ENCODE measurements at places on chromosomes 12 and 14.

DNA sequence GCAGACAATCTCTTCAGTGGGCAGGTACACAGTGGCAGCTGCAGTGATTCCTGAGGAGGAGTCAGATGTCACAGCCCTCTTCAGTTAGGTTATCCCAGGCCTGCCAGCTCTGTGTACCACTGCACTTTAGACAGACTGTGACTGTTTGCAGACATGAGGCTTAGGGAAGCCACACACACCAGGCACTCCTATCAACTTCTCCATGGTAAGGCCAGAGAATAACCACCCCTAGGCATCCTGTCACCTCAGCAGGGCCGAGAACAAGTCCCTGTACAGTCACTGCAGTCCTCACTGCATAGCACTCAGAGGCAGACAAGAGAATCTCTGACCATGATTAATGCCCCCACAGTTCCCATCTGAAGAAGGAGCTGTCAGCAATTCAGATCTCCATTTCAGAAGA, 296.5 kb downstream of the GALC start:
- no peak for DNase-seq

DNA sequence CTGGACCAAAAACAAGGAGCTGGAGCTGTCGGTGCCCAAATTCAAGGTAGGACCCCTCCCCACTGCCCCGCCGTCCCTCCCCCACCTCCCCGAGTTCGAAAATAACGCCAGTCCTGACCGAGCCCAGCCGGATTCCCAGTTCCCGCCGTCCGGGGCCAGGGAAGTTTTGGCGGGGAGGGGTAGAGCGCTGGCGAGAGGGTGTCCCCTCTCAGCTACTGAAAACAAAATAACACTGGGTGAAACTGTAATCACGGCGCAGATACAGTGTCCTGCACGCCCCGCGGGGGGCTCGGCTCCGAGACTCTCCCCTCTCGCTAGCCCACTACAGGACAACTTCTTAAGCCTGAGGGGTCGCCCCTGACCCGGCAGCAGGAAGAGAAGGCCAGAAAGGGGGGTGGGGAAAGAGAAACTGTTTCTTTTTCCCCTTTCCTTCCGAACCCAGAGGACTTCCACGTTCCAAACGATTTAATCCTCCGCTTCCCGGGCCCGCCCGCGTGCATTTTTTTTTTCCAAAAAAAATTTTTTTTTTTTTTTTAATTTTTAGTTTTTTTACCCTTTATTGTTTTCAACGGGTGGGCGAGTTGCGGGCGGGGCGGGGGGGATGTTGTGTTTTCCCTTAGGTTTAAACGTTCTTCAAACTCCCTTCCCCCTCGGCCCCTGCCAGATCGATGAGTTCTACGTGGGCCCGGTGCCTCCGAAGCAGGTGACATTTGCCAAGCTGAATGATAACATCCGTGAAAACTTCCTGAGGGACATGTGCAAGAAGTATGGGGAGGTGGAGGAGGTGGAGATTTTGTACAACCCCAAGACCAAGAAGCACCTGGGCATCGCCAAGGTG, 1.6 kb downstream of the SETD1B start:
- no peak for DNase-seq

DNA sequence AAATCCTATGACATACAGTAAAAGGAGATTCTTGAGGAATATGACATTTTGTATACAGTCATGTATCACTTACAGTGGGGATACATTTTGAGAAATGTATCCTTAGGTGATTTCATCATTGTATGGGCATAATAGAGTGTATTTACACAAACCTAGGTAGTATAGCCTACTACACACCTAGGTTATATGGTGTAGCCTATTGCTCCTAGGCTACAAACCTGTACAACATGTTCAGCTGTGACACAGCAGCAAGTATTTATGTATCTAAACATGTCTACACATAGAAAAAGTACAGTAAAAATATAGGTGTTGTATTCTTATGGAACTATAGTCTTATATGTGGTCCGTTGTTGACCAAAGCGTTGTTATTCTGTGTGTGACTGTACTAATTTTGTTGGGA, 178.8 kb downstream of the FOXA1 start:
- DNase-seq: no peak

GRCh38 chr12:2677142-2677880, 117.5 kb upstream of the FKBP4 start:
- no peak for DNase-seq

GRCh38 chr14:94903883-94904282, 134.0 kb upstream of the GSC start:
- DNase-seq: no peak

DNA sequence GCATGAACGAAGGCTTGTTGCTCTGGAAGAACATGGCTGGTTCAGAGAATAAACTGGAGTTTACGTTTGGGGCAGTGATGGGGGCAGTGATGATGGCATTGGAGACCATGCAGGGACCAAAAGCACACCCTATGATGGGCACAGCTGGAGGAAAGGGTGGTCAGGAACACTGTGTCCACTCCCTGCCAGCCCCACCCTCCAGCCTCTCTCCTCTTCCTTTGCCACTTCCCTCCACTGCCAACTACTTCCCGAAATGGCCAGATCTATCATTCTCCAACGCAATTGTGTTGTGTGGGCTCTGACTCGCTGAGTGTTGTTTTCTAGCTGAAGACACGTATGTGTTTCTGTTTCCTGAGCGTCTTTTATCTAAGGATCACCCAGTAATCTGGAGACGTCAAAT, 39.3 kb upstream of the GSG1 start:
- no peak for DNase-seq

GRCh38 chr14:95174184-95174792, 17.0 kb upstream of the DICER1 start:
- no peak for DNase-seq

- DNase-seq: peak; percentile 95
Measured at GRCh38 chr14:91149462-91149861, 35.6 kb downstream of the DGLUCY start.

GRCh38 chr12:95393191-95393790, 80.7 kb upstream of the METAP2 start:
- DNase-seq: no peak

GRCh38 chr14:69671365-69672030, 60.1 kb downstream of the SUSD6 start:
- no peak for DNase-seq

DNA sequence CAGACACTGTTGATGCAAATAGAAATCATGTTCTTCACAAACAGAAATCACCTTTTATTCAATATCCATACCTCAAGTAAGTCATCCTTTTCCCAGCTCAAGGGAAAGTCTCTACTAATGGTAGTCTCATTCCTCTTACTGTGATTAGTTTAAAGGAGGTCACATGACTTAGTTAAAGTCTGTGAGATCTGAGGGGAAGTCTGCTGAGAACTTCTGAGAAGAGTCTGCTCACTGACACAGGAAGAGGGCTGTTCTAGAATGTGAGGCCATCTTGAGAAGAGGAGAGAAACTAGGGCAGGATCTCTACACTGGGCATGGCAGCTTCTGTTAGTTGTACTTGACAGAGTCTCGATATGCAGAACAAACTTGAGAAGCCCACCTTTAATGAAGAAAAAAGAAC, 146.8 kb downstream of the C12orf42 start:
- no peak for DNase-seq

DNA sequence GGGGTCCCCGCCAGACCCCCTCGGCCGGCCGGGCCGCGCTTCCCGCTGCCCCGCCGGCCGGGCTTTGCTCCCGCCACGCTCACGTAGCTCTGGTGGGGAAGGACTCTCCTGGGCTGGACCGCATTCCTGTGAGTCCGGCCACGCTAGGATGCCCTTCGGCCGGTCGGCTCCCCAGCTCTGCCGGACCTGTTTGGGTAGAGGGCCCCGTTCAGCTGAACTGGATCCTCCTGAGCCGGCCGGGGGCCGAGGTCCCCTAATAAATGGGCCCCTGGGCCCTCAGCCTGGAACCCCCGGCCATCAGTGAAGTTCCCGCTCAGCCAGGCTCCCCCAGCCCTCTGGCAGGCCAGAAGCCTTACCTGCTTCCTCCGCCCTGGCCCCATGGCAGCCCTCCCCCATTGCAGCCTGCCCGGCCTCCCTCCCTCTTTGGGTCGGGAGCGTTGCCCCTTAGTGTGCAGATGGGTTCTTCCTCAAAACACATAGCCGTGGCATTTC, 593 bp downstream of the UNC119B start:
- no peak for DNase-seq

DNA sequence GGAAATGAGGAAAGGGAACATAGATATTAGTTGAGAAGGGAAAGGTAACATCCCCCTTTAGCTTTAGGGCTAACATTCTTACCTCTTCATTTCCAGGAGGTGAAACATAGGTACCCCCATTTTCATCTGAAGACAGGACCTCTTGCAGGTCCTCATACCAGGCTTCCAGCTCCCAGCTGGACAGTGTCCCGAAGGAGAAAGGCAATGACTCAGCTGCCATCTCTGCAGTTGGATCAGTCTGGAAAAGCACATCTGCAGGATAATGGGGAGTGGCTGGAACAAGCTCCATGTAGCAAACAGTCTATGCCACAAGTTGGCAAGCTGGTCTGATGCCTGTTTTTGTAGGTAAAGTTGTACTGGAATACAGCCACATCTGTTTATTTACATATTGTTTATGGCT, 3.1 kb downstream of the DDIT3 start:
- DNase-seq: no peak

DNA sequence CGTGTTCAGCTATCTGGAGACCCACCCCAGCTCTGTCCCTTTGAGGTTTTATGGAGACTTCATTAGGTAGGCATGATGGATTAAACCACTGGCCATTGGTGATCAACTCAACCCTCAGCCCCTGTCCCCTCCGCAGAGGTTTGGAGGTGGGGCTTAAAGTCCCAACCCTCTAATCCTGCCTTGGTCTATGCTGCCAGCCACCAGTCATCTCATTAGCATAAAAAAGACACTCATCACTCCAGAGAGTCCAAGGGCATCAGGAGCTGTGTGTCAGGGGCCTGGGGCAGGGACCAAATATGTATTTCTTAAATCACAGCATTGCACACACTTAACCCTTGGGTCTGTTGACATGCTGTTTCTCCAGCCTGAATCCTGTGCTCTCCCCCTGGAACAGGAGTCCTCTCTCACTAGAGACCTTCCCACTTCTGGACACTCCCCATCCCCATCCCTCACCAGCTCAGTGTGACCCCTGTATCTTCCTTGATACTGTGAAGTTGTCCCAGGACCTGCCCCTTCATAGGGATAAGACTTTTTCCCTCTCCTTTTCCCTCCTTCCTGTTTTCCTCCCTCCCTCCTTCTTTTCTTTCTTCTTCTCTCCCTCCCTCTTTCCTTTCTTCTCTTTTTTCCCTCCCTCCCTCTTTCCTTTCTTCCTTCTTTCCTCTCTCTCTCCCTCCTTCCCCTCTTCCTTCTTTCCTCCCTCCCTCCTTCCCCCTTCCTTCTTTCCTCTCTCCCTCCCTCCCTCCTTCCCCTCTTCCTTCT, 54.7 kb upstream of the CLMN start:
- DNase-seq: no peak

DNA sequence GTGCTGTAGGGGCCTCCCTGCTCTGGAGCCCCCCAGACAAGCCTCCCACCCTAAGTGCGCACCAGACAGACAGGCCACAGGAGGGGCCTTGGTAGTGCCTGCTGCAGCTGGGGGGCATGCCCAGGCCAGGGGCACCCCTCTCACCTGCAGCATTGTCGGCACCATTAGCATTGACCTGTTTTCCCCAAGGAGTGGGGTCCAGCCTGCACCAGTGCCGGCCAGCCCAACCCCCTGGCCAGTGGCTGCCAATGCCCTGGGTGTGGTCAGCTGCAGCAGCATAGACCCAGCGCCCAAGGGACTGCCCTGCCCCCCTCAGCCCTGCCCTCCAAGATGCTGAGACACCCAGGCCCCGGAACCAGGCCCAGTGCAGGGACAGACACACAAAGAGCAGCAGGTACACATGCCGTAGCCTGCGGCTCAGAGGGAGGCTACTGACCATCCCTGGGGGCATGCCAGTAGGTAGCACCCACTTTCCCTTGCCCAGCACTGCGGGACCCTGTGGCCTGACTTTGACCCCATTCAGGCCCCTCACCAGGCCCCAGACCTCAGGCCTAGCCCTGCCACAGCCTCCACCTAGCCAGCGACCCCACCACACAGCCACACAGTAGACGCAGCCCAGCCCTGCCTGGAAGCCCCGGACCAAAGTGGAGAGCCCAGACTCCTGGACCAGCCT, 1.0 kb downstream of the AHNAK2 start:
- DNase-seq: no peak

DNA sequence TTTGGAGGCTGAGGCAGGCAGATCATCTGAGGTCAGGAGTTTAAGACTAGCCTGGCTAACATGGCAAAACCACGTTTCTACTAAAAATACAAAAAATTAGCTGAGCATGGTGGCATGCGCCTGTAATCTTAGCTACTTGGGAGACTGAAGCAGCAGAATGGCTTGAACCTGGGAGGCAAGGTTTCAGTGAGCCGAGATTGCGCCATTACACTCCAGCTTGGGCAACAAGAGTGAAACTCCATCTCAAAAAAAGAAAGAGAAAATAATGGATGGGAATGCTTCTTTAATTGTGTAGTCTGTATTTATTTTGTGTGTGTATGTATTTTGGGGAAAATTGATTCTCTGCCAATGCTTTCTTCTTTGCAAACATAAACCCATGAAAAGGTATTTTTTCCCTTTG, 32.5 kb downstream of the SRGAP1 start:
- DNase-seq: no peak

DNA sequence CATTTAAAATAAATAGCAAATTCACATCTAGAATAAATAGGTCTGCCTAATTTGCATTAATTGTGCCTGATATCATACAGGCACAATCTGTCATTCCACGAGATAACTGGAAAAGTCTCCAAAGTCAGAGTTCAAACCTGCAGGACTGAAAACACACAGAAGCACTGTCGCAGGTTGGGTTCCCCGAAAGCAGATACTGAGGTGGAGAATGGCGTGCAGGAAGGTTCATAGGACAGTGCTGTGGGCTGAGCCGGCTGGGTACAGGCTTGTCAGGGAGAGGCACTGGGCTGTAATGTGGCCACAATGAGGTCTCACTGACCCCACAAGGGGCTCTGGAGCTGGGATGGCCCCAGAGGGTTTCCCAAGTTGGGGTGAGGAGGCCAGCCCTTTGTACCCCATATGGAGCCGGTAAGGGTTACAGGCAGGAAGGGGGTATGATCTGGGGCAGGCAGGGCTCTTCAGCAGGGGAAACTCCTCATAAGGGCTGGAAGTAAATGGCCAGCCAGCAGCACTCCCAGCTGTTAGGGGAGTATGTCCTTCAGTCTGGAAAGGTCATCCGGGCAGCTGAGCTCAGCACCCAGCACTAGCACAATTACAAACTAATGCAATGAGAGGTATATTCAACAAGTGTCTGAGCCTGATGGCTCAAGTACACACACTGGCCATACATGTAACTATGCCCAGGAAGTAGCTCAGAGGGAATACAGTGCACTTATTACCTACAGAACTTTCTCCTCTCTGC, 68.5 kb downstream of the NT5DC3 start:
- no peak for DNase-seq

GRCh38 chr14:55336162-55336561, 64.9 kb downstream of the FBXO34 start:
- DNase-seq: no peak
